AG09319 (cell line): ENCODE measurements at places on chromosomes 6 and 20.

- no peak for DNase-seq
Observed at GRCh38 chr20:62018437-62019143, 47.1 kb downstream of the TAF4 start.

- no peak for DNase-seq
Observed at GRCh38 chr6:223763-224162, 68.5 kb upstream of the DUSP22 start.

DNA sequence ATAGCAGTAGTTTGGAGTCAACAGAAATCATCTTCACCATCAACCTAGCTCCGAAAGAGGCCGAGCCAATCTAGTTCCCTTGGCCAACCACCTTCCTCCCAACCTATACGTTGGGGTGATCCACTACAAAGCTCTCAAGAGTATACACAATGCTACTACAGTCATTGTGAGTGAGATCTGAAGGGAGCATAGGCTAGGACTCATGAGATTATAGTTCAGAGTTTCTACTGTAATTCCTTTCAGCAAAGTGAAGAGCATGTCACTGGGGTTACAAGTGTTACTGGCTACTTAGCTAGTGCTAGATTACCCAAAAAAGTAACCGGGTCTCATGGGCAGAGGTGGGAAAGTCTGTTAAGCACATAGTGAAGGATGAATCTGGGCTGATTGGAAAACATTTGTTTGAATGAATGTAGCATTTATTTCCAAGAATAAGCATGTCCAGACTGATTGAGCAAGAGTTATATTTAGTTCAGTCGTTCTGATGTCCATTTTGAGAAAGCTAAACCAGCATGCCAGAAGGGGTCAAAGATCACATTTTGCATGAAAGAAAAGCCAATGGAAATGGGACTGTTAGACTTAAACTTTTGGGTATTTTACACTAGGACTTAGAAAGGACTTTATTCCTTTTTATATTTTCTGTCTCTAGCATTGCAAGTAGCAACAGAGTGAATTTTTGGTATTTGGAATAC lies 10.5 kb upstream of the ESR1 start:
- DNase-seq: no peak

DNA sequence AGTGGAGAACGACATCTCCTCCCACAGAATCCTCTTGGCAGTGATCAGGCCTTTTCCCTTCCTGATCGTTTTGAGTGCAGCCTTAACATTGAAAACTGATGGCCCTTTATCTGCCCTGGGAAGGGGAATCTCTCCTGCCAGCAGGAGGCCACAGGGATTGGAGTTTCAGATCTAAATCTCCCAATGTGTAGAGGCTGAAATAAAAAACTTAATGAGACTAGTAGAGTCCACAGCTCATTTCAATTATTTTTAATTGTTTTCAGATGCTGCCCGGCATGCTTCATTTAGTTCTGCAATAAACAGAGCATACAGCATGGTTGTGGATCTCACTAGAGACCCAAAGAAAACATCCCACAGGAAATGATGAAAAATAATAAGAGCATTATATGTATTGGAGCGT lies 662.2 kb upstream of the HS3ST5 start:
- DNase-seq: no peak

DNA sequence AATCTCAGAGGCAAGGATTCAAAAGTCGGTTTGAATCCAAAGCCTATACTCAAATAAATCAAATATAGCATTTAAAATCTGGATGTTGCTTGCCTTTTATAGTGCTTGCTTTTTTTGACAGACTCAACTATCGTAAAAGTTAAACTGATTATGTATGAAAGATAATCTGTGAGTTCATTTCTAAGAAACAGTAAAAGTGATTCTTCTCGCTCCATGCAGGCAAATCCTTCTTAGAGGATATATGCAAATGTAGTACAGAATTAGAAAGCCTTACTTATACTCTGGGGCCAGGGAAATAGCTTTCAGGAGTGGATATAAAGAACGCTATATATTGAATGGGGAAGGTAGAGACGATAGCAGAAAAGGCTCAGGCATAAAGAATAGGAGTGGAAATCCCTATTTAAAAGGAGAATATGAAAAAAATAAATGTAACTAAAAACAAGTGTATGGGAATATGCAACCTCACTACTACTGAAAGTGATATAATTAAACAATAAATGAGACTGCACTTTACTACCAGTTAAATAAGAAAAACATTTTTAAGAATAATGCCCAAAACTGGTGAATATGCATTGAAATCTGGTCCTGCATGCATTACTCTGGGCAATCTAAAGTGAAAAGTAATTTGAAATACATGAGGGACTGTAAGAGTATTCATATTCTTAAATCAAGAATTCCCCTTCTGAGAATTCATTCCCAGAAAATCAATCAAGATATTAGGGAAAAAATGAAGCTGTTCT lies 361.8 kb upstream of the PLCB4 start:
- DNase-seq: no peak
